ENCODE measurements at places on chromosomes 12 and 14. TPM values are rescaled to one million over a fixed set of nuclear protein-coding genes. Genes with fewer than 3 reads are reported as not detected.
A peak's percentile ranks its signal among the peaks of the same experiment; 100 is the strongest.

The TAS2R31 gene
- 1.6 TPM for polyA plus RNA-seq

The ATF1 gene
- 50.9 TPM for polyA plus RNA-seq

GRCh38 chr14:96888593-96888992, 91.4 kb downstream of the VRK1 start:
- DNase-seq, result no peak

The KRT2 gene
- polyA plus RNA-seq, result not detected

GRCh38 chr14:76904740-76905569, 78.7 kb downstream of the LRRC74A start:
- DNase-seq, result no peak

- no peak for DNase-seq
These were observed 53.5 kb downstream of the SLC38A6 start for GRCh38 chr14:61034416-61035120.

GRCh38 chr12:131754184-131754583, 43.3 kb downstream of the SFSWAP start:
- DNase-seq, result no peak

- no peak for DNase-seq
These were observed 4.8 kb downstream of the CEP170B start for GRCh38 chr14:104869669-104870367.

GRCh38 chr14:22311636-22312035, 277.4 kb downstream of the DAD1 start:
- DNase-seq, result no peak

The RERG gene
- polyA plus RNA-seq, result 11.8 TPM

DNA sequence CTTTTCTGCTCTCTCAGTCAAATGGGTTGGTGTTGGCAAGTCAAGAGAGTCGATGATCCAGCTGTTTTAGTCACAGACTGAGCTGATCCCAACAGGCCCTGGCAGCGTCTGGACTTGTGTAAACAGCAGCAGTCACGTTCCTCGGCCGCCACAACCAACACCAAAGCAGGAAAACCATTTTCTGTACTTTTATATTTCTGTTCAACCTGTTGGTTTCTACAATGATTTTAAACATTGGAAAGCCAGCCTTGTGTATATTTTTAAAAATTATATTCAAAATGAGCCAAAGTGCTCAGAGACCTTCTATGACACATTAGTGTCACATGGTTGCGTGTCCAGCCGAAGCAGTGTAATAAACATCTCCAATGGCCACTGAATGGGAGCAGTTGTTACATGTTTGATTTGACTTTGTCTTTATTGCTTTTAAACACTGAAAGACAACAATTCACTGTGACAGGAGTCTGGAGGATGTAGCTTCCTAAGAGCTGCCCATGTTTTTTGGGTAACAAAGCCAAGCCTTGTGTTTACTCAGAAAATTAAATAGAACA, 5.9 kb upstream of the SIVA1 start:
- peak; percentile 76 for DNase-seq

The A2M gene
- 1,629 TPM for polyA plus RNA-seq

The KRT6C gene
- not detected for polyA plus RNA-seq

GRCh38 chr14:74519316-74520074, 25.9 kb downstream of the ISCA2 start:
- no peak for DNase-seq

The TSPAN8 gene
- polyA plus RNA-seq, result 1.1 TPM

GRCh38 chr12:112524269-112524668, 105.5 kb downstream of the PTPN11 start:
- no peak for DNase-seq

- peak; percentile 12 for DNase-seq
These were observed 212.6 kb downstream of the SLC16A7 start for GRCh38 chr12:59808317-59808910.

DNA sequence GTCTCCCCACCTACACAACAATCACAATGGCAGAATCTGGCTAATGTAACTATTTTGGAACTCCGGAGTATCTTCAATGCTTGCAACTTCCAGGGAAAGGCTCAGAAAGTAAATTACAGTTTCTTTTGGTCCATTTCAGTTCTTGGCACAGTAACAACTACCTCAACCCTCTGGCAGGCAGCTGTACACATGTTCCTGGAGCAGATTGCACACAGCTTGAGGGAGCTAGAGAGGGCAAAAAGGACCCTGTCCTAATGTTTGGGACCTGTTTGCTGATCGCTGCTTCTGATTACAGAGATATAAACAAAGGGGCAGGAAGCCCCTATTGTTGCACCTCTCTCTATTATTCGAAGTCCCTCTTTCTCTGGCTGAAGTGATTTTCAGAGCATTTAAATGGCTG, 35.2 kb upstream of the SLC38A1 start:
- no peak for DNase-seq

The CNTN1 gene
- polyA plus RNA-seq, result 52.9 TPM

The PMEL gene
- 2.4 TPM for polyA plus RNA-seq

- DNase-seq, result no peak
These were observed 486.5 kb downstream of the EGLN3 start for GRCh38 chr14:33464254-33464962.

DNA sequence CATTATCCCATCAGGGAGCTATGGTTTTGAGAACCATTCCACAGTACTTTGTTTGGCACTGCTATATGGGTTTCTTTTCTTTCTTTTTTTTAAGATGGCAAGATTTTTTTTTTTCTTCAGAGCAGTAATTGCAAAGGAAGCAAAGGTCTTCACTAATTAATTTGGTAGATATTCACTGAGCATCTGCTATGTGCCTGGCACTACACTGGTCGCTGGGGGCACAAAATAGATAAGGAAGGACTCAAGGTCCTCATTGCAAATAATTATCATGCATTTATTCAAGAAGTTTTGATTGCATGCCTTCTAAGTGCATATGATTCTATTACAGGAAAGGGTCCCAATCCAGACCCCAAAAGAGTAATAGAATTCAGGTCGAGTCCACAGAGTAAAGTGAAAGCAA, 10.0 kb upstream of the ATP2A2 start:
- no peak for DNase-seq

DNA sequence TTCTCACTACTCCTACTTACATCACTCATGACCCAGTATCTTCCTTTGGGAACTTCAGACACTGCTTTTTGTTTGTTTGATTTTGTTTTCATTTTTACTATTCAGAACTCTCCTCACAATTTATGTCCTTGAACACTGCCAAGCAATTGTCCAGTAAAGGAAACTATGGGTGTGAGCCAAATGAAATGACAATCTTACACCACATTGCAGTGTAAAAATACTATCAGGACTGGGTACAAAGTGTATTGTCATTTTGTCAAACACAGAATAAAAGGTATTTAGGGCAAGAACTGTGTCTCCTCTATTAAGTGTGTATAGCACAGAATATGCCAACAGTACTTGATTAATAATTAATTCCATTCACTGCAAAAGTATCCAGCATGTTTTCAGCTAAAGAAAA, 199.3 kb downstream of the ALG10B start:
- DNase-seq, result no peak

The OTX2 gene
- polyA plus RNA-seq, result not detected

- DNase-seq, result no peak
These were observed 140.5 kb downstream of the FOXN3 start for GRCh38 chr14:89276424-89276975.

The ALX1 gene
- not detected for polyA plus RNA-seq

DNA sequence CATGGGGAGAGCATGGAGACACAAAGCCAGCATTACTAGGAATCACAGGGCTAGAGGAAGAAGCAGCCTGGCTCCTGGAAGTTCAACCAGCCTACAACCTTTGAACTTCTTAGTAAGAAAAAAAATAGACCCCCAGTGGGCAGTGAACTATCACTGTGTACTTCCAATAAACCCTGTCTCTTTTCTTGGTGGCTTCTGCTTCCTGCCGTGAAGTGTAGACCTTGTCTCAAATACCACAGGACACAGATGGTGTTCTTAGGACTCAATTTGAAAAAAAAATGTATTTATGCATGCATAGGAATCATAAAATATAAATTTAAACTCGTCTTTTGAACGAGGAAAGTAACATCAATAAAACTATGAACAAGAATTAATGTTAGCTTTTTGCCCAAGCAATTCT, 3.6 kb upstream of the PTGER2 start:
- no peak for DNase-seq

DNA sequence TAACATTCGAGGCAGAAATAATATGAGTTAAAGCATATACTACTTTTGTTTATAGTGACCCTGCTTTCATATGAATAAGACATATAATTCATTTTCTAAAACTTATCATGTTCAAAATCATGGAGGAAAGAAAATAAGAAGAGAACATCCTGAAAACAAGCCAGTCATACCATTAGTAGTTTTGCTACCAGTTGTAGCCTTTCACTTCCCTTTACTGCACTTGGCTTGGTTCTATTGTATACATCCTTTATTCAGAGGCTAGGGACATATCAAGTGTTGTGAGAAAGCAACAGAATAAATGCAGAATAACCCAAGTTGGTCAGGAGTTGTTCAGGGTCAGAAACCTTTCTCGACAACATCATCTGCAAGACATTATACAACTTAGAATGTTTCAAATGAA, 598.7 kb downstream of the SOX5 start:
- DNase-seq, result no peak

- DNase-seq, result no peak
These were observed 9.6 kb upstream of the SNAPC1 start for GRCh38 chr14:61752626-61753025.

DNA sequence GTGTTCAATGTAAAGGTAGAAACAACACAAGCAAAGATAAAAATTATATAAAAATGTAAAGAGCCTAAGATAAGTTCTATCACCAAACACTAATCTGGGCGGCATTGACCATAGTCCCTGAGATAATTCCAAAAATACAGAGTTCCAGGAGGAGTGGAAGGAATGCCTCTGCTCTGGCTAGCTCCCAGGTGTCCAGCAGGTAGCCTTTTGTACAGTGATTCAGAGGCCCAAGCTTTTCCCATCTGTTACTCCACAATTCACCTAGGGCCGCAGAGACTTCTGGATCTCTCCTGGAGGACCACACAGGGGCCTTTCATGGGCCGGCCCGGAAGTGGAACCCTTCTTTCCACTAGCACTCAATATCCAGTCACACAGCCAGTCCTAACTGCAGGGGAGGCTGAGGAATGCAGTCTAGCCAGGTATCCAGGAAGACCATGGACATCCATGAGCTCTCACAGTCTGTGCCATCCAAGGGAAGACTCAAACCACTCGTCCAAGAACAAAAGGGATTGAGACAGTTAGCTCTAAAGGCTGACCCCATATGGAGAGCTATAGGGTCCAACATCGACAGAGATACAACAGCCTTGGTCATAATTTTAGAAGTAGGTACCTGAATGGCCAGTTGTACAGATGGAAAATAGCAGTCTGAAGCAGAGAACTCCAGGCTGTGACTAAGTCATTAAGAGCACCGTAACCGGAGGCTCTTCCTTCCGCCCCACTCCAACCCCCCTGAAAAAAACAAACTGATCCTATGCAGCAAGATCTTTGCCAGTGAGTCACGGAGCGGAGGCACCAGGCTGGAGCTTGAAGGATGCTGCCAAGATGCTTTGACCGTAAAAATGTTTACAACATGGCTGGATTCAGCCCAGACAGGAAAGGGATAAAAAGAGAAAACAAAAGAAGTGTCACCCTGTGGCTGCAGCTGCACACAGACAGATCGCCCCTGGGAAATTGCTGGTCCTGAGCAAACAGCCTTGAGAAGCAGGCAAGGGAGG, 204.8 kb downstream of the NUAK1 start:
- peak; percentile 51 for DNase-seq

The MAP1LC3B2 gene
- polyA plus RNA-seq, result 8.1 TPM

The FOXG1 gene
- polyA plus RNA-seq, result 0.03 TPM

GRCh38 chr12:110269622-110270124, 11.4 kb upstream of the ATP2A2 start:
- no peak for DNase-seq

GRCh38 chr12:101920906-101921305, 43.5 kb downstream of the DRAM1 start:
- DNase-seq, result no peak

Data from right lung (tissue), 10 donors.